ENCODE measurements at places on chromosomes 7 and 10. TPM values are rescaled to one million over a fixed set of nuclear protein-coding genes. Genes with fewer than 3 reads are reported as not detected.
A peak's percentile ranks its signal among the peaks of the same experiment; 100 is the strongest.

- DNase-seq, result no peak
Measured at GRCh38 chr10:128995676-128996075, 471.4 kb upstream of the MGMT start.

ANKRD61 gene
- not detected for total RNA-seq

DNA sequence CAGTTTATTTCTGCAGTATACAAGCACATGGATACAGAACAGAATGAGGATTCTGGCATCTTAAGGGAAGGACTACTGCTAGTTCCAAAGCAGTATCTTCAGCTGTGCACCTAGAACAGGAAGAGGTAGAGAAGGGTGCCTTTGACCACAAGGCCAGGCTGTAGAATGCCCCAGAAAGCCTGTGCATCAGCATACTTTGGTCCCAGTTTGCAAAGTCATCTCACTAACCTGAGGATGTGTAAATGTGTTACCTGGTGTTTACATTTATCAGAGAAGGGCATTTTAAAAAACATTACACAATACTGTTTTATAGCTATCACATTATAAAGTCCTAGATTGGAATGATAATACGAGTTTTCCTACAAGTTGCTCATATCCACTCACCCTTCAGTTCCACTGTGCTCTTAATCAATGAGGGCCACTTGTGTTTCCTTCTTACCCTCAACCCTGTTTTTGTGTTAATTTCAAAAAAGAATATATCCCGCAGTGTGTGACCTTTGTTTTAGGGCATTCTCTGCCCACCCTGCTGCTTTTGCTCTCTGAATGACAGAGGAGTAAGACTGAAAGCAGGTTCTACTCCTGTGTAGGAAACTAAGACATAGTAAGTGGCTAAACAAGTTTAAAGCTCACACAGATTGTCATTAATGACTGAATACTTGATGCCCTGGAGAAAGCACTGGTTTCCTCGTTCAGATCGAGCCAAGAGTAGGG is 3.4 kb downstream of the SLC35G1 start:
- DNase-seq, result no peak

LIPF gene
- not detected for total RNA-seq

UNCX gene
- total RNA-seq, result not detected

GDF10 gene
- total RNA-seq, result 0.11 TPM

DNA sequence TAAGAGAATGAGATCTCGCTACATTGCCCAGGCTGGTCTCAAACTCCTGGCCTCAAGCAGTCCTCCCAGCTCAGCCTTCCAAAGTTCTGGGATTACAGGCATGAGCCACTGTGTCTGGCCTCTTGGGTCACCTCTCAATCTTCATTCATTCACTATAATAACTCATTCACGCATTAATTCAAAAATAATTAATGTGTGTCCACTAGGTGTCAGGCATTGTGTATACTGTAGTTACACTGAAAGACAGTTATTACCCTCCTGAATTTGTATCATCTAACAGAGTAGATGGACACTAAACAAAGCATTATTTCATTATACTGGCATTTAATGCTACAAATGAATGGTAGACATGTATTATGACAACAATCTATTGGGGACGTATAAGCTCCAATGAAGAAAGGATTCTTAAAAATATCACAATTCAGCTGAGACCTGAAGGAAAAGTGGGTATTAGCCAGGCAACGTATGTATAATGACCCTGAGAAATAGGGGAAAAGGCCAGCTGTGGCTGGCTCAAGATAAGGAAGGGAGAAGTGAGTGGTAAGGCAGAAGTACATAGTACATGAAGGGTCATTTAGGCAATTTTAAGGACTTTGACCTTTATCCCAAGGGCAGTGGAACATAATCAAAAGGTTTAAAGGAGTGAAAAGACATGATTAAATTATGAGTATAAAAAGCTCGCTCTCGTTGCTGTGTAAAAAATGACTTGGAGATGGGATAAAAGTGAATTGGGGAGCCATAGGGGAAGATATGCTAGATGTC is 150.7 kb downstream of the BTAF1 start:
- DNase-seq, result no peak

GRCh38 chr10:100747456-100748230 is 2.3 kb downstream of the PAX2 start:
- no peak for DNase-seq

GRCh38 chr7:38840736-38841460 is 68.1 kb downstream of the VPS41 start:
- DNase-seq, result no peak

FAM25A gene
- not detected for total RNA-seq

GPR85 gene
- total RNA-seq, result 0.59 TPM

IL15RA gene
- total RNA-seq, result 8.2 TPM

DNA sequence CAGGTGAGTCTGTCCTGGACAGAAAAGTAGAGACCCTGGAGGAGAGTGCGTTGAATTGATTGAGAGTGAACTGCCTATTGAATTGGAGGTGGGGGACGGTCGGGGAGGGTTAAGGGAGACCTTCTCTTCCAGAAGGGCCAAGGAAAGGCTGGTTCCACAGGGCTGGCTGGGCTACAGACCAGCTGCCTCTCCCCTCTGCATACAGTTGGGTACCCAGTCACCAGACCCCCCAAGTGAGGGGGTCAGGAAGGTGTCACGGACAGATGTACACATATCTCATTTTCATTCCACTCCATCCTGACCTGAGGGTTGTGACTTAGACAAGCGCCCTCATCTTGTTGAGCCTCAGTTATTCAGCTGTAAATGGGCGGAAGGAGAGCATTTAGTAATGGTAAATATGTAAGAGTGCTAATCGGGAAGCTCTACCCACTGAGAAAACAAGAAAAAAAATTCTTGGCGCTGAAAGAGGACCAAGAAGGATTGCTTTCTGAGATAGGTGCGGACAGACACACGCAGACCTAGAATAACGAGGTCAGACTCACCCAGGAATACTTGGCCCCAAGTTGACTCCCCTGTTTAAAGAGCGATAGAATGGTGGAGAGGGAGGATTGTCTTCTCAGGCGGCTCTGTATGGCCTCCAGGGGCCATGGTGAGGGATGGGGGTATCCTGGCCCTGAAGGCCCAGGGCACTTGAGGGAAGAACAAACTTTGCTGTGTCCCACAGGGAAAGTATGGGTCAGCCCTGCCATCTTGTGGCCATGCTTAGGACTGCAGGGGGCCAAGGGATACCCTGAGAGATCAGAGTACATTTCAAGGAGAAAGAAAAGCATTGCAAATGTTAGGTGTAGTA is 7.2 kb upstream of the MBL2 start:
- peak; percentile 68 for DNase-seq

DNA sequence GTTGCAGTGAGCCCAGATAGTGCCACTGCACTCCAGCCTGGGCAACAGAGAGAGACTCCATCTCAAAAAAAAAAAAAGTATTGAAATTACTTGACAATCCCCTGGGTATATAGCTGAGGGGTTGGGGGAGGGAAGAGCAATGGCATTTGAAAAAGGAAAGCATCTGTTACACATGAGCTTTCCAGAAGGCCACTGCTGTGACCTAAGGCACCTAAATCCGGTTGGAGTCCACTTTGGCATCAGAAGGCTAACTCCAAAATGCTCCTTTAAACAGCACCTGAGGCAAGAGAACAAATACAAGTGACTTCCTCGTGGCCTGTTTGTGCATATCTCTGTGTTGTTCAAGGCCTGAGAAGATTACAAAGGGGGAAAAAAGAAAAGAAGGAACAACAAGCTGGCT is 74.8 kb upstream of the PALS2 start:
- no peak for DNase-seq

CXCL12 gene
- total RNA-seq, result 117 TPM

DNA sequence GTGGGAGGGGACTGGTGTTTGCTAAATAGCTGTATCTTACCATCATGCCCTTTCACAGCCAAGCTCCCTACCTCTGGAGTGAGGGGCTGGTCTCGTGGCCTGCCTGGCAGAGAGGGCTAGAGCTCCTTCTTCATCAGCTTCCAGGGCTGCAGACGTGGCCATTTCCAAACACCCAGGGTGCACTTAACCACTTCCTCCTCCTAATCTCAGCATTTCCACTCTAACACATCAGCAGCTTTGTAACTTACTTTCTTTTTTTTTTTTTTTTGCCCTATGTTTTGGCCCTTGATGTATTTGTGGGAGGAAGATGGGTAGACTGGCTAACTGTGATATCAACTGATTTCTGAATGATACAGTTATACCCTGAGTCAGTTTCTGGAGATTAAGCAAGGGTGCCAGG is 27.4 kb downstream of the LRRC4 start:
- DNase-seq, result peak; percentile 53

DNA sequence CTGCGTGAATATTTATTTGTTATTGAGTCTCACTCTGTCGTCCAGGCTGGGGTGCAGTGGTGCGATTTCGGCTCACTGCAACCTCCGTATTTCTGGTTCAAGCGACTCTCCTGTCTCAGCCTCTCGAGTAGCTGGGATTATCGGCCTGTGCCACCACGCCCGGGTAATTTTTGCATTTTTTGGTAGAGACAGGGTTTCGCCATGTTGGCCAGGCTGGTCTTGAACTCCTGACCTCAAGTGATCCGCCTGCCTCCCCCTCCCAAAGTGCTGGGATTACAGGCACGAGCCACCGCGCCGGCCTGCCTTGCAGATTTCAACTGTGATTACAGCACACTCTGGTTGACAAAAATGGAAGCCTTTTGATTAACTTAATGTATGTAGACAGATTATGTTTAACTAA is 730.0 kb upstream of the VSTM2A start:
- DNase-seq, result no peak

GRCh38 chr10:19811540-19811939 is 4.7 kb upstream of the PLXDC2 start:
- DNase-seq, result peak; percentile 46

GRCh38 chr7:100899432-100899831 is 3.7 kb upstream of the ACHE start:
- DNase-seq, result no peak

Measured in Right ventricle myocardium superior (tissue), 1 donor.